AML-193 (cell line): ENCODE measurements at places on chromosomes 5 and 9.

- DNase-seq: no peak
Observed at GRCh38 chr5:56475689-56476486, 242.8 kb upstream of the ANKRD55 start.

DNA sequence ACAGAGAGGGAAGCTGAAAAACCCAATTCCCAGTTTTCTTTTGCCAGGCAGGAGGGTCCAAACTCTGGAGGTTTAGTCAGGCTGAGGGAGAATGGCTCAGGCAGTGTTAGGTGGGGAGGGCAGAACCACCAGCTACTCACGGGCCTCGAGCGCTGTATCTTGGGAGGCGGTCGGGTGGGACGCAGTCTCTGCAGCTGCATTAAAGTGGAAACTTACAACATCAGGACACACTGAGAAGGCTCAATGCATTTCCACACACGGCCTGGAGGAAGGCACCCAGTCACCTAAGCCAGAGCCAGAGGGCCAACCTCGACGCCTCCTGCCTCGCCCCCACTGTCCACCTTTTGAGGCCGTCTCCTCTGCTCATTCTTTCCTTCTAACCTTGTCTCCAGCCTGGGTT is 55.6 kb downstream of the CRB2 start:
- DNase-seq: no peak

DNA sequence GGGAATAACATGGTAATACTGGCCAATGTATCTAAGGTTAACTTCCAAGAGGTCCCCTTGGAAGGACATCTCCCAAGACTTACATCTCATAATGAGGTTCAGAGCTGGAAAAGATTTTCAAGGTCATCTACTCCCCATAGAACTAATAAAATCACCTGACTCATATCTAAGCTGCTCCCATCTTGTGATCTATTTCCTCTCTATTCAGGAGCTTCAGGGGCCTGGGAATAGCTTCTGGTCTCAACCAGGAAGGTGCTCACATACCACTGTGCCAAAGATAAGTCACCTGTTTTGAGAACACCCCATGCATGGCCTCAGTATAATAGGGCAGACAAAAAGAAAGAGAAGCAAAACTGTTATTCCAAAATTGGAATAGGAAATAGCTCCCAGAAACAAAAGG is 74.2 kb downstream of the OXCT1 start:
- no peak for DNase-seq

DNA sequence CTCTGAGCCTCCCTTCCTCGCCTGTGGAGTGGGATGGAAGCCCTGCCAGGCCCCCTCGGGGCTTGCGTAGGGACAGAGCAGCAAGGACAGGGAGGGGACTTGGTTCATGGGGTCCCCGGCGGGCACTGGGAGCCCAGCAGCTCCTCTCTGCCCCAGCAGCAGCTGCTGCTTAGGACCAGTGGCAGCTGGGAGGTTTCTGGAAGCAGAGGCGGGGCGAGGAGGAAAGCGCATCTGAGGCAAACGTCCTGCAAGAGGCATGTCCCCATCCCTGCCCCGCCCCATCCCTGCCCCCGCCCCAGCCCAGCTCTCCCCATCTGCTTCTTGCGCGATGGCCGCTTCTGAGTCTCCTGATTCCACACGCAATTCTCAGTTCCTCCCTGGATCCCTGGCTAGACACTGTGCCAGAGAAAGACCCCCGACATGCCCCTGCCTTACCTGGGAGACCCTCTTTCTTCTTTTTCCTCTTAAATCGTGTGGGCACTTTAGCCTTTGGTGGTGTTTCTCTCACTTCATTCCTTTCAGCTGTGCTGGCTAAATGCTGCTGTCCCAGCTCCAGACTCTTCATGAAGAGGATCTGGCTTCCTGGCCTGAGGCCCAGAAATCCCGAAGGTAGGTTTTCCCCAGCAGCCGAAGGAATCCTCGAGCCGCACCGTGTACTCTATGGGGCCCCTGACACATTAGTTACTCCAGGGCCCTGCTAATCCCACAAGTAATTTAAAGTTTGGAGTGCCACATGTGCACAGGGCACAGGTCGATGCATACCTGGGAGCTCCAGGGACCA is 4.4 kb upstream of the OR2S2 start:
- DNase-seq: no peak

- DNase-seq: no peak
Observed at GRCh38 chr9:35706951-35707350, 17.2 kb upstream of the TPM2 start.

DNA sequence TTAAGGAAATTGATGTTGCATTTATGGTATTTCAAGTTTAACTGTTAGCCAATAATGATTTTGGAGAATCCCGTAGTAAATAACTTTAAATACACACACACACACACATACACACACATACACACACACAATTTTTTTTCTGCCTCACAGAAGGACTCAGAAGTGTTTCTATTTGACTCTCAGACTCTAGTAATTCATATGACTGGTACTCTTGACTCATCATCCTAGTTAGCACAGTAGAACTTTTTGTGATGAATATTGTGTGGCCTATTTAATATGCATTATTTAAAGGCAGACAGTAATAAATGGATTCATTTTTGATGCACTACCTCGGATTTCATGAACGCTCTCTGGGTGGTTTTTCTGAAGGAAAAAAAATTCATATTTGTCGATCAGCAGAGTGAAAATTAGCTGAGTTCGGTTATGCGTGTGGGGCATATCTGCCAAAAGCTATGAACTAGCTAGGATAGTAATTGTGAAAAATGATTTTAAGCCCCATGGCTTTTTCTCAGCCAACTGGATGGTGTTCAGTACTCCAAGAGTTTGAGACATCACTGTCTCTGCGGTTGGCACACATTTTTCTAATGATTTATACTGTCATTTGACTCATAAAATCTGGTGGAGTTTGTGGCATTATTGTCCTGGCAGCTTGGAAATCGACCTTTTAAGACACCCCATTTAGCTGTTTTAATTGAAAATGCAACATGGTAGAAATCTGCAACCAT is 102.2 kb downstream of the PCSK5 start:
- DNase-seq: no peak

- peak; percentile 30 for DNase-seq
Observed at GRCh38 chr5:143016777-143017516, 246.8 kb downstream of the ARHGAP26 start.

DNA sequence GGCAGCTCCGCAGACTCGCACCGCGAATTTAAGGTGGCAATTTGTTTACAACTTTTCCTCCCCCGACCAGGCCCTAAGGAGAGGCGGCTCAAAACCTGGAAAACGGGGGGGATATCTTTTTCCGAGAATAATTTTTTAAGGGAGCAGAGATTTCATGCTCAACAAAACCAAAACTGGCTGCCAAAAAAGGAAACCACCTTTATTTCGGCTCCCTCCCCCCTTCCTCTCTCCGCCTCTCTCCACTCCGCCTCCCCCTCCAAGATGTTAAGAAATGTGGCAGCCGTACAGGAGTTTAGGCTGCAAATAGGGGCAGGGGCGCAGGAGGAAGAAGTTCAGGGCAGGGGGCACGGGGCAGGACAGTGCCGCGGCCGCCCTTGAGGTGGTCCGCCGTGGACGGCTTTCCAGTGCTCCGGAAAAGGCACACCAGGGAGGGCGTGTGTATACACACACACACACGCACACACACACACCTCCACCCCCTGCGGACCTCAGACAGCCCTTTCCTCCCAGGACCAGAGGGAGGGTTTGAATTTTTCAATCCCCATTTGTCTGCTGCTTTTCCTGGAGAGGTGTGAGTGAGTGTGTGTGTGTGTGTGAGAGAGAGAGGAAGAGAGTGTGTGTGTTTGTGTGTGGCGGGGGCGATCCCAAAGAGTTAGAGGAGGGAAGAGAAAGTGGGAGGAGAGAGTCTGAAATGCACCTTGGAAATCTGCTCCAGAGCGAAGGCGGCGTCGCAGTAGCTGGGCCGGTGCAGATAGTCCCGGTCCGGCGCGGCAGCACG is 9.1 kb downstream of the PTCH1 start:
- DNase-seq: peak; percentile 3

- no peak for DNase-seq
Observed at GRCh38 chr5:32638309-32638708, 53.0 kb downstream of the SUB1 start.

GRCh38 chr5:112823181-112823580 is 37.9 kb upstream of the SRP19 start:
- DNase-seq: no peak

DNA sequence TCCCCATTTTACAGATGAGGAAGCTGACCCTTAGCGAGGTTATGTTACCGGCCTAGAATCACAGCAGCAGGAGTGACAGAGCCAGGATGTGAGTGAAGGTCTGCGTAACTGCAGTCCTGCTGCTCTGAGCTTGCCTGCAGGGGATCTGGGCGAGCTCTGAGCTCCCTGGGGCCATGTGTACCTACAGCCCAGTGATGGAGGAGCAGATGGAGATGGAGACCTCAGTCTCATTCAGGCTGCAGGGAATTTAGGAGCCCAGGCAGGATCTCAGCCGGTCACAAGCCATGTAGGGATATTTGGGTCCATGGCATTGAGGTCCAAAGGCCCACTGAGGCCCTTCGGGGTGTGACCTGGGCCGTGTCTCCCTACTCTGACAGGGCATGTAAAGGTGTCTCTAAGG is 170.6 kb downstream of the CACNA1B start:
- DNase-seq: no peak

GRCh38 chr9:133733421-133733795 is 4.7 kb downstream of the SARDH start:
- no peak for DNase-seq

DNA sequence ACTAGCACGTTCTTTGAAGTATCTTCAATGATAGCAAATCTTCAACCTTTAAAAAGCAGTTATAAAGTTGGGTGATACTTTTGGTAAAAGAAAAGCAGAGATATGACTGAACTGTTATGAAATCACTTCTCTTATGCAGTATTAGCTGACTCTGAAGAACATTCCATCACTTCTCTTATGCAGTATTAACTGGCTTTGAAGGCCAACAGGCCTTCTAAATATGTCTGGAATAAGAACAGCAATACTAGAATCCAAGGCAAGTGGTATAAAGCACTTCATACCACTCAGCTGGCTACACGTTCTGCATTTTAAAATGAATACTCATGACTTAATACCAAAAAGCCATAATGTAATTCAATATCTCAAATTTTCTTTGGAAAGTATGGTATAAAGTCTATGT is 17.3 kb downstream of the SKIC3 start:
- no peak for DNase-seq

DNA sequence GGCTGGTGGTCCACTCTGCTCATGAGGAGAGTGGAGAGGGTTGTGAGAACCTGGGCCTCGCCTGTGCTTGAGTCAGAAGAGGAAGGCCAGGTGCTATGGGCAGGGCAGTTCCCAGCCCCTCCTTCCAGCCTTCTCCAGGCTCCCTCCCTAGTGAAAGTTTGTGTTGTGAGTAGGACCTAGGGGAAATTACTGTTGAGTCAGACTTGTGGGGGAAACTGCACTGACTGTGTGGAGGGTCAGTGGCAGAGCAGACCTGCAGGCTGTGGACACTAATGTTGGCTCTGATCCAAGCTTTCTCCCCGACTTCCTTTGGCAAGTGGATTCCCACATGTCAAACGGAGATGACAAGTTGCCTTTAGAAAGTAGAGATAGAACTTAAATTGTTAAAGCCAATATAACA is 102.6 kb downstream of the ARHGAP26 start:
- no peak for DNase-seq

GRCh38 chr5:1985781-1986180 is 103.1 kb upstream of the IRX4 start:
- DNase-seq: no peak
